ENCODE measurements at places on chromosomes 2 and 18.

- no peak for DNase-seq
Measured at GRCh38 chr2:235842941-235843340, 325.2 kb downstream of the GBX2 start.

GRCh38 chr2:47389692-47390091, 13.3 kb upstream of the MSH2 start:
- no peak for DNase-seq

DNA sequence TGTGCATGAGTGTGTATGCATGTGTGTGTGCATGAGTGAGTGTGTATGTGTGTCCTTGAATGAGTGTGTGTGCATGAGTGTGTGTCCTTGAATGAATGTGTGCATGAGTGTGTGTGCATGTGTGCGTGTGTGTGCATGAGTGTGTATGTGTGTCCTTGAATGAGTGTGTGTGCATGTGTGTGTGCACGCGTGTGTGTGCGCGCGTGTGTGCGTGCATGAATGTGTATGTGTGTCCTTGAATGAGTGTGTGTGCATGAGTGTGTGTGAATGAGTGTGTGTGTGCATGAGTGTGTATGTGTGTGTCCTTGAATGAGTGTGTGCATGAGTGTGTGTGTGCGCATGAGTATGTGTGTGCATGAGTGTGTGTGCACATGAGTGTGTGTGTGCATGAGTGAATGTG, 271.9 kb downstream of the RNF144A start:
- no peak for DNase-seq

- DNase-seq: no peak
Measured at GRCh38 chr2:222837643-222838056, 23.2 kb upstream of the ACSL3 start.

- no peak for DNase-seq
Measured at GRCh38 chr18:5419030-5419429, 123.5 kb upstream of the ZBTB14 start.

- DNase-seq: no peak
Measured at GRCh38 chr2:136108463-136108862, 9.5 kb downstream of the CXCR4 start.

GRCh38 chr2:86360776-86361175, 23.4 kb upstream of the REEP1 start:
- DNase-seq: no peak

GRCh38 chr2:31296641-31297287, 62.8 kb downstream of the EHD3 start:
- DNase-seq: no peak

DNA sequence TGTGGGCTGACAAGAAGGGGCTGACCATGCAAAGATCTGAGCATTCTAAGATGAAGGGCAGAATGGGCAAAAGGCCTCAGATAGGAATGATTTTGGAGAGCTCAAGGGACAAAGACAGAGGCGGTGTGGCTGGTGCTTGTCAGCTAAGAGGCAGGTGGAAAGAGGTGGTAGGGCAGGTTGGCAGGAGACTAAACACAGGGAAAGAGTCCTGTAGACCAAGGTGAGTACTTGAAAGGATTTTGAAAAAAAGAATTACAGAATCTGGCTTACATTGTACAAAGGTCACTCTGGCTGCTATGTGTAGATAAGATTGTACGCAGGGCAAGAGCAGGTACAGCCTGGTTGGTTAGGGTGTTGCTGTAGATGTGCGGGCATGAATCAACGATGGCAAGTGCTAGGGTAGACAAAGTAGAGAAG, 50.6 kb downstream of the STK39 start:
- no peak for DNase-seq
